Amygdala (tissue), 56 donors: ENCODE measurements at places on chromosomes 3 and 15.

DNA sequence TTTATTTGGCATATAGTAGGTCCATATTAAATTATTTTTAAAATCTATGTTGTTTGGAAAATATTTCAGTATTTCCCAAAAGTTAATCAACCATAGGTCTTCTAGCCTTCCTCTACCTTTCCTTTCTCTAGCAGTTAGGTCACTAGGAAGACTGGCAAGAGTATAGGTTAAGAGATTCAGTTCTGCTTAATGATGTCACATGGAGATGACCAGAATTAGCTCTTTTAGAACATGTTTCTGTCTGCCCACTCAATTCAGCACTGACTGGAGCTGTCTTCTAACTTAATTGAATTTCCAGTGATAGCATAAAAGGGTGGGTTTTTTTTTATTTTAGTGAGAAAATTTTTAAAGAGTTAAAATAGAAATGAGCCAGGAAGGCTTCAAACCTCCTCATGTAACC lies 23.8 kb upstream of the ZBED2 start:
- DNase-seq = no peak

GRCh38 chr15:65339416-65339815 lies 34.9 kb downstream of the RNU5B-1 start:
- DNase-seq = no peak

- DNase-seq = no peak
Measured at GRCh38 chr15:59052915-59053407, 52.0 kb upstream of the CCNB2 start.

GRCh38 chr3:153069598-153070510 lies 92.2 kb upstream of the RAP2B start:
- DNase-seq = no peak

GRCh38 chr15:34070003-34070402 lies 31.0 kb upstream of the AVEN start:
- no peak for DNase-seq

DNA sequence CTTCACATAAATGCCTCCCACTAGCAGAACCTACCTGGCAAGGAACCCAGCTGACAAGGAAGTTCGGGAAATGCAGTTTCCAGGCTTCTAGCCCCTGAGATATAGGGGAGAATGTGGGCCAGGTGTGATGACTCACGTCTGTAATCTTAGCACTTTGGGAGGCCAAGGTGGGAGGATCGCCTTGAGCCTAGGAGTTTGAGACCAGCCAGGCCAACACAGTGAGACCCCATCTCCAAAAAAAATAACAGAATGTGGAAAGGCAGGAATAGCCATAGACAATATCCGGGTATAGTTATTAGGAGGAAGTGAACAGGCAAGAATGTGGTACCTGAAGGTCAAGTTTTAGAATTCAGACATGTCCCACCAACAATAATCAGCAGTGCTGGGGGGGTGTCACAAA lies 40.5 kb upstream of the SH3BP5 start:
- no peak for DNase-seq

GRCh38 chr3:69739204-69740102 lies at the start of gene MITF:
TSS of gene MITF (plus strand) at chr3:69739464. CDS start at chr3:69739598, 134 bp downstream.
- DNase-seq = peak; percentile 89

DNA sequence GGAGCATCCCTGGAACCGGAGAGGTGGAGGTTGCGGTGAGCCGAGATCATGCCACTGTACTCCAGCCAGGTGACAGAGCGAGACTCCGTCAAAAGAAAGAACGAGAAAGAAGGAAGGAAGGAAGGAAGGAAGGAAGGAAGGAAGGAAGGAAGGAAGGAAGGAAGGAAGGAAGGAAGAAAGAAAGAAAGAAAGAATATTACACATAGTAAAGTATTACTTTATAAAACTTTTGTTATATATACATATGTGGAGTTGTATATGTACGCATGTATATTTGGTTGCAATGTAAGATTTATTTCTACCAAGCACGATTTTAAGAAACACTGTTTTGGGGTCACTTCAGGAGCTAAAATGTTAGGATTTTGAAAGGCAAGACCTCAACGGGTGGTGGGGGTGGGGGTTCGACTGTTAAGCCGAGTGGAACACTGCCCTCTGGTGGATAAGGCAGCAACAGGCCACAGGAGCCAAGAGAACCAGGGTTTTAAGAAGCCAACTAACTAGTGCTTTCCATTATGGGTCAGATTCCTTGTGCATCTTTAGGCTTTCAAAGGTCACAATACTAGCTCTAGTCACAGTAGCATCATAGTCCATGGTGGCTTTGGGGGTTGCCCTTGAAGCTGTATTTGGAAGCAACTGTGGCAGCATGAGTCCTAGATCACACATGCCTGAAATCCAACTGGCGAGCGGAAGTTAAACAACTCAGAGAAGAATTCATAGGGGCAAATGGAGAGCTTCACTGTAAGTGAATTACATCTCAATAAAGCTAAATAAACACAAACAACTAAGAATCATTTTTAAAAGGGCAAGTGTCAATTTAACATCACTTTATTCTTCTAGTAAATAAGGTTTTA lies 22.5 kb downstream of the GLB1 start:
- DNase-seq = peak; percentile 23

- DNase-seq = no peak
Measured at GRCh38 chr3:150278195-150278594, 129.9 kb upstream of the TSC22D2 start.

- DNase-seq = no peak
Measured at GRCh38 chr15:90192961-90193786, 8.0 kb upstream of the SEMA4B start.

DNA sequence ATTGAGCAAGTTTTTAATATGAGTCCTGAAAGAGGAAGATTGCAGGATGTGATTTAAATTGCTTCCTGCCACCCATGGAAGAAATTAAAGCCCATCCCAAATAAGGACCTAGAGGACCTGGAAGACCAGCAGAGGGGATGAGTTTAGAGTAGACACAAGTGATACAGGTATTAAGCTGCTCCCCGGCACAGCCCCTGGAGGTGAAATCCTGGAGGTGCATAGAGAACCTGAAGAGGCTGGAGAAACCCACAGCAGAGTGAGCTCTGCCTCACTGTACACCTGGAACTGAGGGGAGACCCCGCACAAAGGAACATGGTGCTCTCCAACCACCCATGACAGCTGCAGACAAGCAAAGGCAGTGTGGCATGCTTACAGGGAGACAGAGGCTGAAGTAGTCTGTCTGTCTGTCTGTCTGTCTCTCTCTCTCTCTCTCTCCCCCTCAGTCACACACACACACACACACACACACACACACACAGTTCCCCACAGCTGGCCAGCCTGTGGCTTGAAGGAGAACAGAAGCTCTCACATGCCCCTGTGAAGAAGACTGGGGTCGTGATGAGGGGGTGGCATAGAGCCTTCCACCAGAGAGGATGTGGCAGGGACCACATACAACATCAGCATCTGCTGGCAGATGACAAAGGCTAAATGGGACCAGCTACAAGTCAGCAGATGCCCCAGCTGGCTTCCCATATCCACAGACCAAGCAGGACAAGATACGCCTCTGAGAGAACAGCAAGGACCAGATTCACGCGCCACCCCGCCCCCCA lies 38.1 kb downstream of the FSIP1 start:
- DNase-seq = no peak

DNA sequence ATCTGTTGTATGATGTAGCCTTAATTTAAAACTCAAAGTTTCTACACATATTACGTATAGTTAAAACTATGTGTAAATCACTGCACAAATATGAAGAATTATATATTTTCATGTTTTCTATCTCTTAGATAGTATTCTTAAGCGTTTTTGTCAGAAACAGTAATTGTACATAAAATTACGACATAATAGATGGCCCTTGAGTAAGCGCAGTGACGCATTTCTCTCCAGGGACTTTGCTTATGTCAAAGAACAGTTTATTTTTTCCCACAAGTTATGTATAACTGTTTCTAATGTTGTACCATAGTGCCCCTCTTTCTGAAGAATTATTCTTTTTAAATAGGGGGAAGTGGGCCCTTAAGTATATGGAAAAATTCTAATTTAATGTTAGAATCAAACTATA lies 934.0 kb downstream of the VGLL3 start:
- DNase-seq = no peak

DNA sequence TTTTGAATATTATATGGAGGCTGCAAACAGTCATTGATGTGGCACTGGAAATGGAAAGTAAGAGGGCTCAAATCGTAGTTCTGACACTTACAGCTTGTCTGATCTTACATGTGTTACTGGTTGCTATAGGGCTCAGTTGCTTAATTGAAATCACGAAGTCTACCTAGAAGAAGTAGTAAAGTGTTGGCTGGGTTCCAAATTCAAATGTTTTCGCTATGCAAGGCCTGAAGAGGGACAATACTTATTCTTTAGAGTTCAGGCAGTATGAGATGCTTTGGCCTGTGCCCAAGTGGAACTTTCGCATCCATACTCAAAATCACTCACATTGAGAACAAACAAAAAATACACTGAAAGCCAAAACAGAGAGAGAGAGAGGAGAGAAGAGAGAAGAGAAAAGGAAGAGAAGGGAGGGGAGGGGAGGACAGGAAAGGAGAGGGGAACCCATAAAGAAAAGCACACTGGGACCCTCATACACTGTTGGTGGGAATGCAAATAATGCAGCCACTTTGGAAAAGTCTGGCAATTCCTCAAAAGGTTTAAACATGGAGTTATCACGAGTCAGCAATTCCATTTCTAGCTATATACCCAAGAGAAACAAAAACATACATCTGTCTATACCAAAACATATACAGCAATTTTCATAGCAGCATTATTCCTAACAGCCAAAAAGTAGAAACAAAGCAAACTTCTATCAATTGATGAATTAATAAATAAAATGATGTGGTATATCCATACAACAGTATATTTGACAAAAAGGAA lies 2.9 kb upstream of the FXR1 start:
- DNase-seq = no peak
